ENCODE measurements at places on chromosomes 5 and 9.

- no peak for DNase-seq
Measured at GRCh38 chr9:107710546-107710945, 221.0 kb upstream of the KLF4 start.

DNA sequence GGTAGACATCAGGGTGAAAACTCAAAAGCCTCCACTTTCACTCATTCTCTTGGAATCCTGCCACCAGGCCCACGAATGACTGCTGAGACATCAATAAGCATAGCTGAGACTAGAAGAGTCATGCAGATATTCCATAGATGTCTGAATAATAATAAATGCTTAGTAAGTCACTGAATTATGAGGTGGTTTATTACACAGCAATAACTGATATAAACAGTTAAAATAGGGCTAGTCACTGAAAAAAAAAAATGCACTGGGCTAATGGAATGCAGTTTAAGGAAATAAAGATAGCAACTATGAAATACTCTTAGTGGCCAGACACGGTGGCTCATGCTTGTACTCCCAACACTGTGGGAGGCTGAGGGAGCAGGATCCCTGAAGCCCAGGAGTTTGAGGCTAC, 262.8 kb upstream of the CDH6 start:
- DNase-seq = no peak

GRCh38 chr9:97714435-97714834, 17.3 kb upstream of the XPA start:
- no peak for DNase-seq

GRCh38 chr9:70003901-70004714, 39.5 kb upstream of the MAMDC2 start:
- DNase-seq = no peak

GRCh38 chr9:137030006-137030405, 1.9 kb downstream of the FUT7 start:
- DNase-seq = no peak

- DNase-seq = no peak
Measured at GRCh38 chr9:115200711-115201505, 83.0 kb upstream of the TNC start.

DNA sequence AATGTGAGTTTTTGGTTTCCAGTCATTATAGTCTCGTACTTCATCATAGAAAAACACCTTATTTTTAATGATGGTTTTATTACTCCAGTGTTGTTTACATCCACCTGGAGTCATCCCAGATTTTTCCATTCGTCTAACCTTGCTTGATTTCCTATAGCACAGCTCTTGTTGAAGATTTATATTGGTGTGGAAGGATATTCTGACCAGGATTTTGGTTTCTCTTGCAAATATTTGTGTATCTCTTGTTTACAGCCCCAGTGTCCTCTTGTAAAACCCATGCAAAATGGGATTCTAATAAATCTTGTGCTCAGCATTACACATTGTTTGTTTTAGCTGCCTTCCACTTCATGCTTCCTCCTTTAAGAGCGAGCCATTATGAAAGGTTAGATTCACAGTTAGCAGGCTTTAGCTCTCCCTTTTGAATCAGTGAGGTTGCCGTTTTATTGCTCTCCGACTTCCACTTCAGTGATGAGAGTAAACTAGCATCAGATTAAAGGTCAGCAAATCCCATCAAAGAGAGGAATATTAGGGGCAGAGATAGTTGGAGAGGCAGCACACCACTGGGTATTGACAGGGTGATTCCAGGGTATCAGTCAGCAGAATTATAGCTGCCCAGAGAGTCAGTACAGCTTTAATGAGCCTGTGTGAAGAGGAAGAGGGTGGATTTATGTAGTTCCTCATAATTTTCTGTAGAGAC, 157.1 kb downstream of the PBX3 start:
- DNase-seq = no peak

DNA sequence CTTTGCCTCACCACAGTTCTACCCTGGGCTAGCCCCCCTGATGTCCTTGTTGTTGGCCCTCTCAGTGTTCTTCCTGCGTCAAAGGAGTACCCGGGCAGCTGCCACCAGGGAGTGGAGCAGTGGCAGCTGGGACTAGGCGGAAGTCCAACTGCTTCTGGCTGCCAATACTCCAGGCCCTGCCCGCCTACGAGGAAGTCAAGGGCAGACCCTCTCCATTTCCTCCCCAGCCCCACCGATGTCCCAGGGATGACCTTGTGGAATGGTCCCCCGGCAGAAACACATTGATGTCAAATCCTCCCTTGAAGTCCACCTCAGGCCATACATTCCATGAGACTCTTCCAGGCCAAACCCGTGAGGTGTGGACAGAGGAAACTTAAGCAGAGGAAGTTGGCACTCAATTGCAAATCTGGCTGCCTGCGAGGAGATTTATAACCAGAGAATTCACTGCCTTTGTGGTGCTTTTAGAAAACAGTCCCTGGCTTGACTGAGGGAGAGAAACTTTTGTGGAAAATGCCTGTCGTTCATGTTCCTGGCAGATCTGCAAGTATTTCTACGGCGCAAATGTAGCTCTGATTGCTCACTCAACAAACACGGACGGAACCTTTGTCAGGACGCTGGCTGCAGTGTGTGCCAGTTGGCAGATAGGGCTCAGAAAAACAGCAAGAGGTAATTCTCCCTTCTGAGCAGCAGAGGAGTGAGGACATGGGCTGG, 339.7 kb downstream of the RAB3C start:
- DNase-seq = peak; percentile 75

Data from NCI-H446 (cell line).